ENCODE measurements at places on chromosomes 1 and 21. TPM values are rescaled to one million over a fixed set of nuclear protein-coding genes. Genes with fewer than 3 reads are reported as not detected.

DNA sequence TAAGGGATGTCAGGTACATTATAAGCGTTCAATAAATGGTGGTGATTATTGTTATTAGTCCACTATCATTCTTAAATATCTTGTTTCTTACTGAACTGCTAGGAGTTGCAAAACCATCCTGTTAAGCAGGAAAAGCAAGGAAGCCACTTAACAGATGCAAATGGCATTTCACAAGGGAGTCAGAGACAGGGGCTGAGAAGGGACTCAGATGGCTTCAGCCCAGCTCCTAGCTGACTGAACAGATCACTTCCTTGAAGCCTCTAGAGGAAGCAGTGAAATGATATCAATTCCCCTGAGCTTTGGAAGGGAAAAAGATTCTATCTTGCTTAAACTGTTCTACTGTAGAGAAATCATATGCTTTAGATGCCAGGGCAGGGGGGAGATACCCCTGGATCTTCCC is 151.5 kb downstream of the ST6GALNAC5 start:
- DNase-seq = no peak

DNA sequence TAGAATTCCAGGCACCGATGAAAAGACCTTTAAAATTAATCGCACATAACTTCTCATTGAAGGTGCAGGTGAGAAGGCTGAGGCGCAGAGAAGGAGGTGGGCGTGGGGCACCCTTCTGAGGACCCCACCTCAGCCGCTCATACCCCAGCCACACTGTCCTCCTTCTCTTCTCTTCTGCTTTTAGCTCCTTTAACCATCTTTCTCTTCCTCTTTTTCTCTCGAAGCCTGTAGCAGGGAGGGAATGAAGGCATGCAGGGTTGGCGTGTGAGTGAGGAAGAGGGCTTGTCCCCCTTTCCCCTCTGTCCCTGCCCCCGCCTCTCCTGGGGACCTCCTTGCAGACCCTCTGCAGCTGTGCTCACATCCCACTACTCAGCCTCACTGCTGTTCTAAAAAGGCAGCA is 57.8 kb upstream of the CACNA1E start:
- DNase-seq = no peak

- DNase-seq = no peak
Measured at GRCh38 chr1:8652467-8653046, 164.9 kb downstream of the RERE start.

DNA sequence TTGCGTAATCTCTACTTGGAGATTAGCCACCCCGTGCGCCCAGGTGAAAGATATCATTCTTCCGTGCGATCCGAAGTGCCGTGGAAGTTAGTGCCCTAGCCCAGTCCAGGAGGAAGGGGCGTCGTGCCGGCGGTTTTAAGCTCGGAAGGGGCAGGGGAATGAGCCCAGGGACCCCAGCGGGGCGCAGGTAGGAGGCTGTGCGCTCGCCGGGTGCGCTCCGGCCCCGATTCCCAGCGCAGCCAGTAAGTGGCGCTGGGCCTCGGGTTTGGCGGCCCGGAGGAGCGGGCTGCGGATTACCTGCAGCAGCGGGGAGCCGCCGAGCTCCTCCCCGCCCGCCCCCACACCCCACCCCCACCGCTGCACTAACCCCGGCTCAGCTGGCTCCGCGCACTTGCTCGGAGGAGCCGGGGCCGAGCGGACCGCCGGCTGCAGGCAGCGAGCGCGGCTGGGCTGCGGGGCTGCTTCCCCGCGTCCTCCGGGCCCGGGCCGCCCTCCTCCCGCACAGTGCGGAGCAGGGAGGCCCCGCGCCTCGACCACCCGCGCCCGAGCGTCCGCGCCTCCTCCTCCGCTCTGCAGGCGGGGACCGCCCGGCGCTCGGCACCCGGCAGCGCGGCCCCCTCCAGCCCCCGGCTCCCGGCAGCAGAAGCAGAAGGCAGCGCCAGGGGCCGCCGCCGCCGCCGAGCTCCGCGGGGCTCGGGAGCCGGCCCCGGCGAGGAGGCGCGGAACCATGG is at the start of gene RYR2:
Gene RYR2 (plus strand): TSS at position 390 of the 731 bp plus-strand sequence. CDS start 338 bp downstream, at position 728.
- DNase-seq = no peak

DNA sequence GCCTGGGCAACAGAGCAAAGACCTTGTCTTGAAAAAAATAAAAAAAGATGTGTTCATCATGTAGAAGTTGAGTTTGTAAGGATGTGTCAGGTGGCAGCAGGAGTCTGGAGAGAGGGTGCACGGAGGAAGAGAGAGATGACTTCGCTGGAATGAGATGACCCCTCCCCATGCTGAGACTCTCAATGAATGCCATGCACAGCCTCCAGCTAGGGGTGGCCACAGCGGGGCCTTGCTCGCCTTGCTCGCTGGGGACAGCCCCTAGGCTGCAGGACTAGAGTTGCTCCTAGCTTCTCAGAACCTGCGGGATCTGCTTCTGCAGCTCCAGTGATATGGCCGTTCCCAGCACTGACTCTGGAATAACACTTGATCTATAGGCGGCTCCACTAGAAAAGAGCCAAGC is 6.6 kb upstream of the C2CD2 start:
- DNase-seq = no peak

GRCh38 chr21:42407476-42407875 is 3.8 kb downstream of the UBASH3A start:
- no peak for DNase-seq

DNA sequence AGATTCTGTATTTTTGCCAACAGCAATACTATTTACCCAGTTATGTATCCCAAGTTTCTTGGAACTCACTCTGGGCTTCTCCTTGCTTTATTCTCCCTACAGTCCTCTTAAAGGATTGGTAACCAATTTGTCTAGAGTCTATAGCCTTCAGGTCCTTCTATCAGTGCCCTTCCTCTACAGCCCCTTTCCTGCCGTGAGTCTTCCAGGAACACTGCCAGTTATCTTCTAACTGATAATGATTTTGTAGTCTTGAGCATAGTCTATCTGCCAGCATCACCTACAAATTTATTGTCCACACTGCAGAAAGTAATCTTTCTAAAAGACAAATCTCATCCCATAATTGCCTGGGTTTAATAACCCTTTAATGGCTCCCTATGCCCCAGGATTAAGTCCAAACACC is 8.2 kb downstream of the LRRC8B start:
- no peak for DNase-seq

DNA sequence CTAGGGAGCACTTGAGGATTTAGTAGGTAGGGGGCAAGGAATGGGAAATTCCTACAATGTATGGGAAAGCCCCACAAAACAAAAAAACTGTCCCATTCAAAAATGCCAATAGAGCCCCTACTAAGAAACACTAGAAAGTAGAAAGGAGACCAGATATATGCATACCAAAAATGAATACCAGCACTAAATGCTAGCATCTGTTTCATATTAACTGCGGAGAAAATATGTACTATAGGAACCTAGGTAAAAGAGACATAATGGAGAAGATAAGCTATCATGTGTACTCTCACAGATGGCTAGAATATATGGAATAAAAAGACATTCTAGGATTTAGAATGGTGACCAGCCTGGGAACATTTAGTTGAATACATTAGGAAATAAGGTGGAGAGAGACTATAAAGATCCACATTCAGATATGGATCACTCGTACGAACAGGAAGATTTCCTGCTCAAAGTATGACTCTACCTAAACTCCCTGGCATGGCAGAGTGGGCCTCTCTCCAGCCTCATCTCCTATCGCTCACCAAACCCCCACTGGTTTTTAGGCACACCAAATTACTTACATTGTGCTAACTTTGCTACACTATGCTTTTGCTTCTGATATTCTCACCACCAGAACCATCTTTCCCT is 18.3 kb downstream of the ZNHIT6 start:
- DNase-seq = no peak

DNA sequence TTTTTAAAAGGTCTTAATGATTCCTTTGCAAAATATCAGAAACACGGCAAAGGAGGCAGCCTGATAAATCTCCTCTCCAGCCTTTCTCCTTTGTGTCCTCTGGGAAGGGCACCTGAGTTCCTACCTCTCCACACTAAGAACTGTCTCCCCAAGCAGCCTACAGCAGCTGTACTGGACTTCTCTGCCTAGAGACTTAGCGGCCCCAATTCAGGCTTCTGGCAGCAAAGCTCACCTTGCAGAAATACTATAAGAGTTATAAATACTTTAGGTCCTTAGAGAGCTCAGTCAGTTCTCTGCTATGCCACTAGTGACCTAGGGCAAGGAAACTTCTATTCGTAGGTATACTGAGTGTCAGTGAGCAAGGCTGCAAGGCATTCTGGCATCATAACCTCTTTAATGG is 33.9 kb downstream of the LRRC52 start:
- DNase-seq = no peak

Gene PDZK1IP1
- 169 TPM for polyA plus RNA-seq

Gene RYR2
- 0.25 TPM for polyA plus RNA-seq

Measured in stomach (tissue), 19 donors.